ENCODE measurements at places on chromosomes 13 and 19.

DNA sequence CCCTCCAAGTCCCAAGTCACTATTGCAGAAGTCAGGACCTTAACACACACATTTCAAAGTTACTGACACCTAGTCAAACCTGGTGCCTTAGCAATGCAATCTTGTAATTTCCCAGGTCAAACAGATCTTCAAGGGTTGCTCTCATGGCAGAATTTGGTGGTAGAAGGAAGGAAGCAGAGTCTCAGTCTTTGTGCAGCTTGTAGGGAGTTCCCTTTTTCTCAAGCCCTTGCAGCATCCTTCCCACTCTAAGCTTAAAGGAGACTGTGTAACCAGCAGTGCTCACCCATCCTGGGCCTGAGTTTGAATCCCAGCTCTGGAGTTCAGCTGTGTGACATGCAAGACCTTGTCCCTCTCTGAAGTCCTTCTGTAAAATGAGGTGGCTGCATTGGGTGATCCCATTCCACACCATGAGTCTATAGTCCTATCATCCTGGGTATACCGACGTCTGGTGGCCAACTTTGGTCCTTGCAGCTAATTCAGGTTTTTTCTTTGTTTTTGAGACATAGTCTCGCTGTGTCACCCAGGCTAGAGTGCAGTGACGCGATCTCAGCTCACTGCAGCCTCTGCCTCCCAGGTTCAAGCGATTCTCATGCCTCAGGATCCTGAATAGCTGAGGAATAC lies 9.8 kb downstream of the SIGLEC10 start:
- DNase-seq = no peak

GRCh38 chr19:35644987-35645679 lies 3.0 kb upstream of the COX6B1 start:
- DNase-seq = peak; percentile 92

GRCh38 chr13:102693250-102693649 lies 1.6 kb downstream of the METTL21C start:
- no peak for DNase-seq

DNA sequence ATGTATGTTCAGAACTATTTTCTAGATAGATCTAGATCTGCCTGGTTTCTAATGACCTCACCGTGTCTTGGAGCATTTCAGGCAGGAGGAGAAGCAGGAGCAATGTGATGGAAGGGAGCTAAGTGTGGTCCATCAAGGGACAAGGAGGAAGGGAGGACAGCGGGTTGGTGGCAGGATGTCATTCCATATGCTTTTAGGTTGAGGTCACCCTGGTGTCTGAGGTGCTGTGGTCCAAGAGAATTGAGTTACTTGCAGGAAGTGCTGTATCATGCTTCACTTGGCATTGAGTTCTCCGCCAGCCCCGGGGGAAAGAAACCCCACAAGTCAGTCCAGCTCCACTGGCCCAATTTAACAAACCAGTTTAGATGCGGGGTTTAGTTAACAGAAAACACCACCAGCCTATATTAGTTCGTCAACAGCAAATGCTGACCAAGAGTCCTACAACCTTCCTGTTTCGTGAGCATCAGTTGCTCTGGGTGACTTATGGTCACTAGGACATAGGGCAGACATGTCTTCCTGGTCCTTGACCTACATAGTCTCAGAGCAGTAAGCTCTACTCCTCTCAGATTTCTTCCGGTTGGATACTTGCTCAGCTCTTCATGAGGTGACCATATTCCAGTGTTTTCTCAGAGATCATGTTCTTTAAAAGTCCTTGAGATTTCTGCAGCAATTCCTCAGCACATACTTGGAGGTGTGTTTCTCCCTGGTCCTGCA lies 79.4 kb downstream of the MBNL2 start:
- DNase-seq = no peak

DNA sequence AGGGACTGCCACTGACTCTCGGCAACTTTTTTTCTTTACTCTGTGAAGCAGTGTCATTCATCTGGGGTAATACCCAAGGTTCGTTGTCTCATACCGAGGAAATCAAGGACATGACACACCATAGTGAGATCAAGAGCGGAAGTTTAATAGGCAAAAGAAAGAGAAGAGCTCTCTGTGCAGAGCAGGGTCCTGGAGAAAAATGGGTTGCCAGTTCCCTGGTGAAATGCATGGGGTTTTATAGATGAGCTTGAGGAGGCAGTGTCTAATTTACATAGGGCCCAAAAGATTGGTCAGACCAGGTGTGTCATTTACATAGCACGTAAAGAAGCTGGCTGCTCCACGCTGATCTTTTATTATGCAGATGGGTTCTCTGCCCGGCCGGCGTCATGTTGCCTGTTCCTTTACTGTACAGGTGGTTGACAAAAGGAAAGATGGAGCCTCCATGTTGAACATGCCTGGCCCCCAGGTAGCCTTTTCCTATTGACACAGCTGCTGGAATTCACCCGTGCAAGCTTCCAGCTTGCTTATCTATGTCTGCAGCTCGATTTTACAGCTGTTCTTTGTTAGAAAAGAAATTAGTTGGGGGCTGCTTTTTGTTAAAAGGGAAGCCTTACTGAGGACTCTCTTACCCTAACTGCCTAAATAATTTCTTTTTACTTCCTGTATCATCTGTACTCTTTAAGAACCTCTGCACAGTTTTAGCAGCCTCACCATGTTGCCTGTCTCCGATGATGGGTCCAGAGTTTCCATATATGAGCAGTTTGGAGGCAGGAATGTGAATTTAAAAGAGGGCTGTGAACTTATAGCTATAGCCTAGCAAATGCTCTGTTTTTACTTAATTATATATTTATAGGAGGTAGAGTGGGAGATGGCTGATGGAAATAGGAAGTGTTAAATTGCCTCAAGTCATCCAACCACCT lies 98.0 kb upstream of the DIAPH3 start:
- no peak for DNase-seq

DNA sequence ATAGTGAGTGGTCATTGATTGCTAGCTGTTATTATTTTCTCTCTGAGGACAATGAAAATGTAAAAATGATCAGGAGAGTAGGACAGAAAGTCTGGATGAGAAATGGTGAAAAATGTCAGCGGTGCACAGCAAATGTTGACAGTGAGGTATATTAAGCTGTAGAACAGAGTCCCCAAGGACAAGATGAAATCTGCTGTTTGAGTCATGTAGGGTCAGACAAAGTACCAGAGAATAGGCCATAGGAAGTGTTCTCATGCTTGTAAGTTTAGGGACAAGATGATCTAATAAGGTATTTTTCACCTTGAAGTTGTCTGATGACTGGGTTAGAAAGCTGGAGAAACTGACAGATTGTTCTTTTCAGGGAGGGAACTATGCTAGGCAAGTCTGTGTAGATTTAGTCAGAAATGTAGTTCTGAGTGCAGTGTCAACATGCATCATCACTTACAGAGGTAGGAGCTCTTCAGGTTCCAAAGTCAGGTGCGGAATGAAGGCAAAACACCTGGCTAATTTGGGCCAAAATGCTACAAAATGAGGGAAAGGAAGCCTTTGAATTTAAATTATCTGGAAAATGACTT lies 369.3 kb downstream of the DLEU7 start:
- DNase-seq = no peak

- no peak for DNase-seq
Observed at GRCh38 chr13:29934531-29935308, 84.3 kb upstream of the UBL3 start.

DNA sequence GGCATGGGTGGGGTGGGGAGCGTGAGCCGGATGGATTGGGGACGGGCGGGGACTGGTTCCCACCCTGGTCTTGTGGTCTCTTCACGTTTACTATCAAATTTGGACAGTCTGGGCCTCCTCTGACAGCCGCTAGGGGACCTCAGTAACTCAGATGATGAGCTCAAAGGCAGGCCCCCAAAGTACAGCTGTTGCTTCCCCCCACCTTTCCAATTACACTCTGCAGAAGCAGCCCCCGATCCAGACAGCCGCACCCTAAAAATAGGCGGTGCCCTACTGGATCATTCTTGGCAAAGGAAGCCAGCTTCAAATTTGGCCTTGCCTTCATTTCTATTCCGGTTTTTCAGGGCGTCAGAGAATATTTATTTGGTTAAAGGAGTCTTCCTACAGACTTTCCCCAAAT lies 1.9 kb upstream of the FOXO1 start:
- peak; percentile 54 for DNase-seq

DNA sequence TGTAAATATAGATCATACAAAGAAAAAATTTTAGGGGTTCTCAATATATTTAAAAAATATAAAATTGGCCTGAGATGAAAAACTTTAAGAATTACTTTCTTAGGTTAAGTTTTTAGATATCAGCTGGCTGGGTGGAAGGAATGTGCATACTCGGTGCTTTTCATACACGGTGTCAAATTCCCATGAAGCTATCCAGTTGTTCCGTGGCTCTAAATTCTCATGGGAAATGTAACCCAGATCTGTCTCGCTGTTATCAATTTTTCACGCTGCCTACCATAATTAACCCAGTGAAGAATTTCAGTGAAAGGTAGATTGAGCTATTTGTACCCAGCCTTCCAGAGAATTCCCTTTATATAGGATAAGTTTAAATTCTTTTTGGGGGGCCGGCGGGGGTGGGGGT lies 11.6 kb upstream of the ZNF835 start:
- no peak for DNase-seq

- no peak for DNase-seq
Observed at GRCh38 chr13:64471916-64472315, 2758.2 kb downstream of the PCDH9 start.

GRCh38 chr13:42239644-42240043 lies 32.3 kb upstream of the AKAP11 start:
- DNase-seq = no peak

DNA sequence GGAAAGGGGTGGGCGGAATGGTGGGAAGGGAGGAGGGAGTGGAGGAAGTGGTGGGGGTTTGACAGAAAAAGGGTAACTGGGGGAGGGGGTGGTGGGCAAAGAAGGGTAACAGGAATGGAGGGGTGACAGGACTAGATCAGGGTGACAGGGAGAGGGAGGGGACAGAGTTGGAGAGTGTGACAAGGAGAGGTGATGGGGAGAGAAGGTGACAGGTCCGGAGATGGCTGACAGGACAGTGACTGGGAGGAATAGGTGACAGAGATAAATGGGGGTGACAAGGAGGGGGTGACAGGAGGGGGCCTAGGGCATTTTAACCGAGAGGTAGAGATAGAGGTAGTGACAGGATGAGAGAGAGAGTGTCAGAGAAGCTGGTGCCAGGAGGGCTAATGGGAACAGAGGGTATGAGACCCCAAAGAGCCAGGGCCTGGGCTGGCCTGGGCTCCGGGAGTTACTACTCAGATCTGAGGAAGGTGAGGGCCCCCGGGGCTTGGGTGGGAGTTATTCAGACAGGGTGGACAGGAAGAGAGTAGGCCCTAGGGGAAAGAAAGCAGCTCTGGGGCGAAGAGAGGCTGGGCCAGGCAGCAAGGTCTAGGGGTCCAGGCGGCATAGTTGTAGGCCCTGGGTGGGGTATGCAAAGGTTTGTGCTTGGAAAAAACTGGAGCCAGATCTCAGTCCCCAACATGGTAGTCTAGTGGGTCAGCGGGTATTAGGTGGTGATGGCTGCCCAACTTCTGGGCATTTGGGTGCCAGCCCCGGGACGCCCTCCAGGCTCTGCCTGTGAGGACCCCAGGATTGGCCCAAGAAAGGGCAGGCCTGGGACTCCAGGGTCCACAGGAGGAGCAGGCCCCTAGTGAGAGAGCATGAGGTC lies 660 bp downstream of the CIC start:
- peak; percentile 43 for DNase-seq

DNA sequence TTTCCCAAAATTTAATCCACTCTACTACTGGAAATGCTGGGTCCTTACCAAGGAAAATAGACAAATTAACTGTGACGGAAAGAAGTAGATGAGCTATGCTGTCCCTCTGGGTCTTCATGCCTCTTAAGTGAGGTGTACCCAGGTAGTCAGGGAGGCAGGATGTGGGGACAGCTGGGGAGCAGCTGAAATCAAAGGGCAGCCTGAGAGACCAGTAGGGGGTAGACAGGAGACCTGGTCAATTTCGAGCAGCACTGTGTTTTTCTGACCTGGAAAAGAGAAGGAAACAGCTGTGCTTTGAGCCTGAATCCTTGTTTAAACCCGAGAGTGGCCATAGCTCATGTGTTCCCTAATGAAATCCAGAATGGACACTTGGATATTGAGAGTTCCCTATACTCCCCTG lies 587.3 kb downstream of the EFNB2 start:
- no peak for DNase-seq

GRCh38 chr13:64525687-64526086 lies 2704.4 kb downstream of the PCDH9 start:
- no peak for DNase-seq

DNA sequence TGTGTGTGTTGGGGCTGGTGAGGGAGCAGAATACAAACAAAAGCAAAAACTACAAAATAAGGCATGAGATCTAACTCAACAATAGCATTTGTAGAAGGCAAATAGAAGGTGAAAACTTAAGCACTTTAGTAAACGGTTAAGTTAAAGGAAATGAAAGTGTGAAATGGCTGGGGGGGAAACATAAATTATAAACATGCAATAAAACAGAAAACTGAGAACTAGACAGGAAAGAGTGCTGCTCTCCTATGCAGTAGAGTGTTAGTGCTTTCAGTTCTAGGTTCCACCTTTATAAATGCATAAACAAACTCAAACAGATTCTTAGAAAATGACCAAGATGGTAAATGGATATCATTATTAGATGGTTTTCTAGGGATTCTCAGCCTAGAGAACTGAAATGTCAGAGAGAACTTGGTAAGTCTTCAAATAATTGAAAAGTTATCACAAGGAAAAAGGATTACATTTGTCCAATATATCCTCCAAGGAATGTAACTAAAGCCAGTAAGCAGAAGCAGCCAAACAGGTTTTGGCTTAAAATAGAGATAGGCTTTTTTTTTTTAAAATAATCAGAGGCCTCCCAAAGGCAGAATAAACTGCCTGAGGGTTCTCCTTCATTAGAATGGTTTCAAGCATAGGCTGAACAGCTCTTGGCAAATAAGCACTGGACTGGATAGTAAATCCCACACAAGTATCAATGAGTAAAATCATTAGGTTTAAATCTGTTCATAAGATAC lies 23.3 kb downstream of the RBM26 start:
- no peak for DNase-seq

DNA sequence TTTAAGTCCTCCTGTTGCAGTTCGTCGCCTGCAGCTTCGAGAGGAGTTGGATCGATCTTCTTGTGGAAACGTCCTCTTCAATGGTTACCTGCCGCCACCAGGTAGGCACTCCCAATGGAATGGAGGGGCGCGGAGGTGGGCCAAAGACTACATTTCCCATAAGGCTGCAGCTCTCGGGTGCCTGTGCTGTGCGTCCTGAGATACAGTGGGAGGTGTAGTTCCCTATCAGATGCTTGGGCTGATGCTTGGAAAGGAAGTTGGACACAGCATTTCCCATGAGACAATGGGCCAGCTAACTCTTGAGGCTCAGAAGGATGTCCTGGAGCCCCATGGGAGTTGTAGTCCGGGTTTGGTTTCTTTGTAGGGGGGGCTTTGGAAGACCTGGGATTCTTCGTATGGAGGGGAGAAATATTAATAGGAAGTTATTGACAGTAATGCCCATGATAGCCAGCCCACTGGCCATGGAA lies 1.8 kb downstream of the SHKBP1 start:
- no peak for DNase-seq

- no peak for DNase-seq
Observed at GRCh38 chr13:23688336-23688735, 118.1 kb downstream of the TNFRSF19 start.

- DNase-seq = no peak
Observed at GRCh38 chr13:33918199-33918932, 100.4 kb downstream of the RFC3 start.

- no peak for DNase-seq
Observed at GRCh38 chr13:94849254-94849653, 136.9 kb upstream of the SOX21 start.
